ELR (cell line): ENCODE measurements at places on chromosomes 11 and 22.

GRCh38 chr11:11789735-11790369 is 51.9 kb upstream of the USP47 start:
- peak; percentile 50 for DNase-seq

- no peak for DNase-seq
Observed at GRCh38 chr11:109308551-109308950, 113.4 kb upstream of the C11orf87 start.

DNA sequence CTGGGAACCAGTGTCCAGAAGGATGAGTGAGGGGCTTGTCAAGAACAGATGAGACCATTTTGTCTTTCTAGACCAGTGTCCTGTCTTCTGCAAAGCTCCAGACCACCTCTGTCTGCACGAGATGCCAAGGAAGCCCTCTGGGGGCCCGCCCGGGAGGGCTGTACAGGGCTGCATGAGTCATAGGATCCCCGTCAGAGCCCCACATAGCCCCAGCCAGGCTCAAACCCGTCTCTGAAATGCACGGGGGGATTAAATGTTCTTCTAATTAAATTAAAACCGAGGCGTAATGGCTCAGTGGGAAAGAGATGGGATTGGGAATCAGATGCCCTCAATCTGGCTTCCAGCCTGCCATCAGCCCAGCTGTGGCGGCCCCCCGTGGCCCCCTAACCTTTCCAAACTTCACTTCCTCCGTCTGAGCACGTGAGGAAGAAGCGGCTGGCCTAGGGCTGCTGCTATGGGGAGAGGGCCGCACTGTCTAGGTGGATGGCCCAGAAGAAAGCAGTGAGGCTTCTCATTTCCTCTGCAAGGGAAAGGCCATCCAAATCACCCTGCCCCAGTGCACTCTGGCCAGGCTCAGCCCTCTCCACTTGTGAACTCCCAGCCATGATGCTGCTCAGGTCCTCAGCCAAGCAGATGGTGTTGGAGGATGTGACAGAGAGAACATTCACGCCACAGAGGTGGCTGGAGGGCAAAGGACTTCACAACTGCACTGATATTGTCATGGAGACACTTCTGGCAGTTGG is 32.8 kb downstream of the KCNQ1OT1 start:
- DNase-seq = no peak

DNA sequence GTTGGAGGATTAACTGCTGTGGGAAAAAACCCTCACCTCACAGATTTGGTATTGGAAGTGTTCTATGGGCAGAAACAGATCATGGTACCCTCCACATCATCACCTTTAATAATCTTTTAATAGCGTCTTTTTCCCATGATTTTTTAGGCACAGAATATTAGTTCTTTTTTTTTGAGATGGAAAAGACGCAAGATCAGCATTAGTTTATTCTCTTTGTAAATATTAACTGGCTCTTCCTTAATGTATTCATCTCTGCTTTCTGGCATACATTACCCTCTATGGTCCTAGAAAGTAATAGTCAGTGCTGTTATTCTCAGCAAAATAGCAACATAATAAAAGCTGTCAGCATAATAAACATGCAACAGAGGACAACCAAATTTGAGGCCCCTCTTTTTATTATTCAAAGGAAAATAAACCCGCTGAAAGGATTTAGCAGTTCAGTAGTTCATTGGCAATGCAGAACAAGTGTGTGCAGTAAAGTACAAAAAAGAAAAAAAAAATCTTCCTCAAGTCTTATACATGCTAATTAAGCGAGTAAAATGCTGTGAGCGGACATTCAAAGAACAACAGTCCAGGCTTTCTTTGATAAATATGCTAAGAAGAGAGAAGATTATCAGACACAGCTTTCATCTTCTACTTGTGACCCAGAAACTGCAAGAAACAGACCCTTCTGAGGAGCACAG is 37.5 kb upstream of the DDI1 start:
- no peak for DNase-seq

DNA sequence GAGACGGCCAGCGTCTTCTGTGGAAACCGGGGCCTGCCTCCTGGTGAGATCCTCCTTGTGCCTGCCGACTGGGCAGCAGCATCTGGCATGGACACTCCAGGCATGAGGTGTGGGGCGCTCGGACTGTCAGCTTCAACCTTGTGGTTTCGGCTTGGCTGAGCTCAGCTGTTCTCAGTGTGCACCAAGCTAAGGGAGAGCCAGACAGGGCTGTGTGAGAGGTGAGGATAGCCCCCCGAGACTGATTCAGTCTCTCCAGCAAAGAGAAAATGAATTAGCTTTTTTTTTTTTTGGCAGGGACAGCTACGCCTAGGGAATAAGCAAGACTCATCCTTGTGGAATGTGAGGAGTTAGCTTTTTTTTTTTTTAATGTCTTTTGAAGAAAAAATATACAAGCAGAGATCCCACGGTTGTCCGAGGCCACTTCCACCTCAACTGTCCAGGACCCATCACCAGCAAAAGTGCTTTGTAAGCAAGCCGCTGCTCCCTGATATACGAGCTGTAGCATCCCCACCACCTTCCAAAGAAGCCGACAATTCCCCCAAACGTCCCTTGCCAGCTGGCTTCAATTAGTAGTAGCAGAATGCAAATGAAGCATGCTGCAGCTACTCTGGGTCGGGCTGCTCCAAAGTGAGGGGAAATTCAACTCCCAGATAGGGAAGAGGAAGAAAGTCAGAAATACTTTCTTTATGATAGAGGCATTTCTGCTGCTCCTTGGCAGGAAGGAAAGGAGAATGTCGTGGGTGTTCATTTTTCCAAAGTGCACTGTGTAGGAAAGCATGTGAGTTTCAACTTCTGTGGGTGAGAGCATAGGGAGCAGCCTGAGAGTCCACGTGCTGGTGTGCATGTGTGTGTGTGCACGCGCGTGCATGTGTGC is 9.7 kb upstream of the THY1 start:
- DNase-seq = peak; percentile 82

DNA sequence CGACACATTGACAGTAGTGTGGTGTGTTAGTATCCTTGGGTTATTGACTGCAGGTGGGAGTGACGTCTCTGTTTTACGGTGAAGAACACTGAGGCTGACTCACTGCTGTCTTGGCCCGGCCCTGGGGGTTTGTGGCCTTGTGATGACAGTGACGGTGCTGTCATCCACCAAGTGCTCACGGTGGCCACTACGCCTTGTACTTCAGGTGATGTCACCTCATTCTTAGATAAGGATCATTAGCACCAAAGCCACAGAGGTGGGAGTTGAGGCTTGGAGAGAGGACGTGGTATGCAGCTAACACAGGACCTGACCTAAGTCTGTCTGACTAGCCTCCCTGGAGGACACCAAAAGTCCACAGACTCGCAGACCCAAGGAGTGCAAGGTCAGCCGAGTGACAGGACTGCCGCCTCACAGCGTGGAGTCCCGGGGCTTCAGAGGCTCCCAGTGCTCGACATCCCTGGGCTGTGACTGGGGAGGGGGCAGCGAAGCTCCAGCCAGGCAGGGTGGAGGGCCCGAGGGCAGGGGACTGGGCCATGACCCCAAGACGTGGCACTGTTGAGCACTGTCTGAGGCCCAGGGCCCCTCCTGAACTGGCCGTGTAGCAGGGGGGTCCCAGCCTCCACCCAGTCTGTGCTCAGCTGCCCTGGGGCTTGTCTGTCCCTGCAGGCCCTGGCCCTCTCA is 56.5 kb downstream of the NAT10 start:
- DNase-seq = peak; percentile 45

DNA sequence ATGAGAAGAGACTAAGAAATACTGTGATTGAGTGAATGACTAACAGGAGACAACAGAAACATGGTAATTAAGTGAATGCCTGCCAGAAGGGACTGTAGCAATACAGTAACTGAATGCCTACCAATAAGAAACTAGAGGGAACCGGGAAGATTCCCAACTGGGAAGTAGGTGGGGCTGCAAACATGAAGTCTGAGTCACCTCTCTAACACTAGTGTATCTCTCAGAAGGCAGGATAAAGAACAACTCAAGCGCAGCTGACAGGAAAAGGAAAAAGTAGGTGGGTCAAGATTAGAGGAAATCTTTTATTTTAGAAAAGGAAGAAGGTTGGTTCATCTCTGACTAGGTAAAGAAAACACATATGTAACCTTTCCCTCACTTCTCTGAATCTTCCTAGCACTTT is 14.0 kb downstream of the C11orf42 start:
- DNase-seq = peak; percentile 85

- DNase-seq = peak; percentile 32
Observed at GRCh38 chr11:43503417-43503816, 144.7 kb downstream of the TTC17 start.

DNA sequence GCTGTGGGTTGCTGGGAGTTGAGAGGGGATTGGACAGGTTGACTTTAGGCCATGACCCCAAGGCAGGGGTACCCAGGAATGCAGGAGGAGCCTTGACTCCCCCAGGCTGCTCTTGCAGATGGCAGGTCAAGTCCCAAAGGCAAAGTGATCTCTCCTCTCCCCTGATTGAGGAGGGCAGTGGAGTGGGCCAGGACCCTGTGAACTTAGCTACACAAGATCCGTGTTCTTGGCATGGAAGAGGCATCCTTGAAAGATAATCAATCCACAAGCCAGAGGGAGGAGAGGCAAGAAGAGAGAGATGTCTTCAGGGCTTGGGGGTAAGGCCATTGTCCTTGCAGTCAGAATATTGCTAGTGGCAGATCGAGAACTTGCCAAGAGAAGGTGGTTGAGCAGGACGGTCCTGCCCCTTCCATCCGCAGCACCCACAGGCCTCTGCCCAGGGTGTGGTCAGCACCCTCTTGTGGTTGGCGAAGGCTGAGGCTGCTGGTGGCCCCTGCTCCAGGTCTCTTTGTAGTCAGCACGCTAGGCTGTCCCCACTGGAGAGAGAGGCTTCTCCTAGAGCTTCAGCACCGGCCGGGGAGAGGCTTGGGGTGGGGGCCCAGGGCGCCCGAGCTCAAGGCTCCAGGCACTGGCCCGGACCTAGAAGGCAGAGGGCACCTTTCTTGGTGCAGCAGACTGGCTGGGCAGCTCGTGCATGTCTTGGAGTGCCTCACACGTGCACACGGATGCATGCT is 45.4 kb downstream of the KCNC1 start:
- no peak for DNase-seq

DNA sequence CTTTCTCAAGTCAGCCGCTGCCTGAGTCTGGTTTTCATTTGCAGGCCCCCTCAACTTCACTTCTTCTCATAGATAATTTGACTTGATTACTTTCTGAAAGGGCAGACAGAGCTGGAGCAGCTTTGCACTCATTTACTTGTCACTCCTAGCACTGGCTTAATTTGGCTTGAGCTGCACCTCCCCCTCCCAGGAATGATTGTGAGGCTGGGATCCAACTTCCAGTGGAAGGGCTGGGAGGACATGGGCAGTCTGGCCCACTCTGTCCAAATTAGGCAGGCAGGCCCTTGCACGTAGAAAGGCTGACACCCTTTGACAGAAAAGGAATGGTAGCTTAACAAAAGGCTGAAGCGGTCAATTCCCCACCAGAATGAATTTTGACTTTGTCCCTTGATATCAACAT is 453.9 kb downstream of the ETS1 start:
- no peak for DNase-seq

- no peak for DNase-seq
Observed at GRCh38 chr11:2808850-2809846, 76.4 kb downstream of the CDKN1C start.

DNA sequence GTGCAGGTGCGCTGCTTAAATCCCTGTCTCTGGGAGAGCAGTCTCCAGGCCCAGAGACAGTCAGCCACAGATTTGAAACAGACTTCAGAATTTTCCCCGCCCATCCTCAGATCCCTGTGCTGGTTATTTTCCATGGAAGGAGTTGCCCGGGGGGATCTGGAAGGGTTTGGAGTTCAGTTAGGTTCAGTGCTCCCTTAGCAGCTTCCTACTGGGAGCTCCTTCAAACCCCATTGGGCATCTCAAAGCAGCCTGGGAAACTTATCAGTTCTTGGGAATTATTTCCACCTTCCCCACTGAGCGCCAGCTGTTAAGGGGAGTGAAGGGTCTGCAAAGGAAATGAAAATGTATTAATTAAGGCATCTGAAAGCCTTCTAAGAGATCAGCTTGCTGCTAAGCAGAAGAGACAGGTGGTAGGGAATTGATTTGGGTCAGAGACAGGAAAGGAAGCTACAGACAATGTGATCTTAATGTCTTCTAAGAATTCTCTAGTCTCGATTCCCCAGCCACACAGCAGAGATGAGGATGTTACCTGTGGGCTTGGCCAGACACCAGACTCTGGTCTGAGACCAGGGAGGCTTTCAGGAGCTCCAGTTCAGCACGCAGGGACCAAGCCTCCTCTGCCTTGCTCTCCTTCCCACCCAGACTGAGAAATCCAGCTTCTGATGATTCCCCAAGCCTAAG is 106.2 kb upstream of the TBCEL start:
- DNase-seq = no peak

- no peak for DNase-seq
Observed at GRCh38 chr22:47442821-47443220, 680.4 kb downstream of the TBC1D22A start.

- DNase-seq = no peak
Observed at GRCh38 chr11:98234698-98235097, 786.1 kb upstream of the CNTN5 start.

GRCh38 chr11:72100009-72100408 is 3.1 kb downstream of the LAMTOR1 start:
- DNase-seq = no peak

GRCh38 chr11:2320568-2321310 is 18.9 kb downstream of the TSPAN32 start:
- no peak for DNase-seq

- DNase-seq = no peak
Observed at GRCh38 chr22:36147196-36147791, 13.3 kb downstream of the APOL3 start.

DNA sequence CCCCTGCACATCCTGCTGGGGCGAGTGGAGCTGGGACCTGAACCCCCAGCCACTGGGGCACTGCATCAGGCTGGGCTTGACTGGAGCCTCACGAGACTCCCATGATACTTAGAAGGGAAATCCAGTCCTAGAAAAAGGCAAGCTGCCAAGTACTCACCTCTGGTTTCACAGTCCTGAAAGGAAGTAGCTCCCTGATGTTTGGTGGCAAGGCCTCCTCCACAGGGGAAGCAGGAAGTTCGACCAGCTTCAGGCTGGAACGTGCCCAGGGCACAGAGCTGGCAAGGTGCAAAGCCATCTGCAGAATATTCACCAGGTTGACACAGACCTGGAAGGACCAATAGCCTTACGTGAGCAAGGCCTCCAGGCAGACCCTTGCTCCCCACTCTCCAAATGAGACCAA is 26.8 kb upstream of the NRIP3 start:
- DNase-seq = no peak

GRCh38 chr11:63613517-63614135 is 607 bp downstream of the PLAAT3 start:
- DNase-seq = peak; percentile 60

DNA sequence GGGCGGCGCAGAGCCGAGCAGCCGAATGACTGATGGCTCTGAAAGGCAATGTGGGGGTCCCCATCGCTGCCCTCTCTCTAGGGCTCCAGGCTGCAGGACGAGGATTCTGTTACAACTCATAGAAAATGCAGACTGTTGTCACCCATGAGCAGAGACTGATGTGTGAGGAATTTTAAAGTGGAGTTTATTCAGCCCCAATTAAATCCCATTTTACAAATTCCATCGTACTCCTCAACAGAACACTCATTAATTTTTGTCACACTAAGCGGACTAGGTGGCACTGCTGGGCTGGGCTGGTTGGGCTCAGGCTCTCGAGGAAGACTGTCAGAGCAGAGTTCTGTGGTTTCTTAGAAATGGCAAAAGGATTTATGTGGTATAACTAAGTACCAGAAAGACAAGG is 102.6 kb upstream of the SPON1 start:
- no peak for DNase-seq
